ENCODE measurements at places on chromosomes 11 and 22. TPM values are rescaled to one million over a fixed set of nuclear protein-coding genes. Genes with fewer than 3 reads are reported as not detected.

MPEG1 gene
- not detected for total RNA-seq

TECTA gene
- total RNA-seq, result 0.52 TPM

NARS2 gene
- 15.2 TPM for total RNA-seq

CARD16 gene
- total RNA-seq, result 40.0 TPM

EMID1 gene
- total RNA-seq, result 10.0 TPM

RFPL1 gene
- 0.09 TPM for total RNA-seq

OR5D13 gene
- not detected for total RNA-seq

GRM5 gene
- total RNA-seq, result 0.11 TPM

SSTR3 gene
- not detected for total RNA-seq

MS4A1 gene
- total RNA-seq, result not detected

CASP1 gene
- 28.2 TPM for total RNA-seq

LIF gene
- 0.34 TPM for total RNA-seq

FAM83F gene
- not detected for total RNA-seq

TYR gene
- total RNA-seq, result not detected

ZFTA gene
- total RNA-seq, result 7.9 TPM

All from dermis lymphatic vessel endothelial cell (primary cell).